ENCODE measurements at places on chromosomes 2 and 18. TPM values are rescaled to one million over a fixed set of nuclear protein-coding genes. Genes with fewer than 3 reads are reported as not detected.

GRCh38 chr2:241751152-241751551, 16.7 kb downstream of the D2HGDH start:
- peak; percentile 82 for DNase-seq

DNA sequence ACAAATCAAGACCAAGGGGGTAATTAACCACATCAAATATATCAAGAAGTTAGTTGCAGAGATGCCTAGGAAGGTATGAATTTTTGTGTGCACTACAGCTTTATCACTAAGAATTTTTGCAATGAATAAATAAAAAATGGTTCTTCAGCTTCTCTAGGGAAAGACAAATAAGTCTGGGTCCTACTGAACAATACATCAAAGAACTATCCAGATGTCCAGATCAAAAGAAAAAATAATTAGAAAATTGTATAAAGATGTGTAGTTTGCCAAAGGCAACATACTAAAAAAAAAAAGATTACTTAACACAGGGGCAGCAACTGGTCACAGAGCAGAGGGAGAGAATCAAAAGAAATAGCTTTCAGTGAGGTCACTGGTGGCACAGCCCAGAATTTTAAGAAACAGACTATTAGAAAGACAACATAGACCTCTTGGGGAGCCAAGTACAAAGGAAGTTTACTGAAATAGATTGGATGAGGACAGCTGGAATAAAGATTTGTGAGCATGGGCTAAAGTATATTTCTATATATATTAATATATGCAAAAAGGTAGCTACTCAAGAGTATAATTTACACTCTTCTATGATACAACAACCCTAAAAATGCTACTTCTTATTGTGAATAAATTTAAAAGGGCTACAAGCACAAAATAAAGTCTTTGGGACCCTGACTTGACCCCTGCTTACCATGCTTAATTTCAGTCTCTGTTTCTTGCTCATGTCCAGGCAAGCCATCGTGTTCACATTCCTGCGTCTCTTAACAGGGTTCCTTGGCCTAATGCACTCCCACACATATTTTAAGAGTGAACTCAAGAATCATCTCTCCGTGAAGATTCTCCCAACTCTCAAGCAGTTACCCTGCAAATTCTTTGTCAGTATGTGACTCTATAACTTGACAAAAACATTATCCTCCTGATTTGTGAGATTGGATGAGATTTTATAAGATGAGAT, 99.0 kb upstream of the GRB14 start:
- no peak for DNase-seq

MYCN gene
- total RNA-seq = not detected

SLC9A4 gene
- total RNA-seq = not detected

GRCh38 chr2:175688243-175688642, 313.8 kb downstream of the LNPK start:
- no peak for DNase-seq
